ENCODE measurements at places on chromosomes 16 and 17.

- no peak for DNase-seq
Observed at GRCh38 chr16:9602189-9602588, 510.7 kb downstream of the HAPSTR1 start.

DNA sequence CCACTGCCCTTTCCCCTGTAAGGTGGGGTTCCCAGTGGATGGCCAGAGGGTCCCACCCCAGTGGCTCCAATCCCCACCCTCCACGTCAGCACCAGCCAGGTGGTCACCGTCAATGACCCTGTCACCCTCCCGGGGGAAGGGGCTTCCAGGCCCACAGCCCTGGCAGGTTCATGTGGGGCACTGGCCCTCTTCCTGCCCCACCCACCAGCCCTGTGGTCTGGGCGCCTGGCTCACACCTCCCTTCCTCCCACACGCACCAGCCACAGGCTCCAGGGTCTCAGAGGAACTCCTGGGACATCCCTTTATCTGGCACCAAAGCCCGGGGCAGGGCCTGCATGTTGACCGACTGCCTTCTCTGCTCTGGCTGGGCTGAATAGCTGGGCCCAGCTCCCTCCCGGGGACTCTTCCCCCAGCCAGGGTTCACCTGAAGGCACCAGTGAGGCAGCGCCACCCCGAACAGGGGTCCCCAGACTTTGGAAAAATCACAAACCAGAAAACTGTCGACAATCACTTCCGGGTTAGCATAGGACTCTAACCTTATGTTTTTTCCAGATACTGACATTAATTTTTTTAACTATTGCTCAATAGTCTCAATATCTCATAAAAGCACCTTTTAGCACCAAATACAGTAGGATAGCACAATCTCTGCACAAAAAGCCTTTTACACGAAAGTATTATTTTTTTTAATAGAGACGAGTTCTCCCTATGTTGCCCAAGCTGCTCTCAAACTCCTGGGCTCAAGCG, 21.9 kb upstream of the ZC3H18 start:
- DNase-seq: no peak

DNA sequence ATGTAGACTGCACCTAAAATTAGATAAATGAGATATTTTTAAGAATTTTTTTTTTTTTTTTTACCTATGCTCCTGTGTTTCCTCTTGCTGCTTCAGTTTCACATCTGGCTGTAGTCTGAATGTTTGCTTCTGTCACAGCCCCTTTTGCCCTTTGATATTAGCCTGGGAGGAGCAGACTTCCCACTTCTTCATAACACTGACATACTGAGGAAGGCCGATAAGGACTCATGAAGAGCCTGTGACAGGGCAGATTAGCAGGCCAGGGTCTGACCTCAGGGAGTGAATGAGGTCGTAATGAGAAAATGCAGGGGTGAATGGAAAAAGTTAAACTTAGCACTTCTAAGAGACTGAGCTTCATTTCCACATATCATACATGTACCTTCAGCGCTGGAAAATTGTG, at the start of gene SLFN14:
Gene SLFN14 (minus strand): TSS at position 117 of the 400 bp plus-strand sequence. CDS start 2,757 bp downstream, outside the sequence.
- no peak for DNase-seq

- DNase-seq: no peak
Observed at GRCh38 chr17:7557775-7558543, 591 bp upstream of the TNFSF13 start.

- no peak for DNase-seq
Observed at GRCh38 chr17:3771140-3771539, 29.8 kb downstream of the ITGAE start.

DNA sequence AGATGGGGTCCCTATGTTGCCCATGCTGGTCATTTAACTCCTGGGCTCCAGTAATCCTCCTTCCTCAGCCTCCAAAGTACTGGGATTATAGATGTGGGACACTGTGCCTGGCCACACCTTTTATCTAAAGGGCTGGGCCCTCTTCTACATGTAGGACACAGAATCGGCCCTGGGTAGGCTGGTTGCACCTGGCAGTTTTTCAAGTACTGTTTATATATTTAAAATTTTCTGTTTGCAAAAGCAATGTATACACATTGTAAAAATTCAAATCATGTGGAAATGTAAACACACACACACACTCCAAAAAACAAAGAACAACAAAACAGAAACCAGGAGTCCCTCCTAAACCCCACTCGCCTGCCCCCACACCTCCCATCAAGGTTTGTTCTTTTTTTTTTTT, 28.1 kb upstream of the SIAH1 start:
- DNase-seq: no peak

- DNase-seq: no peak
Observed at GRCh38 chr16:88568710-88569613, 1.2 kb upstream of the ZC3H18 start.

DNA sequence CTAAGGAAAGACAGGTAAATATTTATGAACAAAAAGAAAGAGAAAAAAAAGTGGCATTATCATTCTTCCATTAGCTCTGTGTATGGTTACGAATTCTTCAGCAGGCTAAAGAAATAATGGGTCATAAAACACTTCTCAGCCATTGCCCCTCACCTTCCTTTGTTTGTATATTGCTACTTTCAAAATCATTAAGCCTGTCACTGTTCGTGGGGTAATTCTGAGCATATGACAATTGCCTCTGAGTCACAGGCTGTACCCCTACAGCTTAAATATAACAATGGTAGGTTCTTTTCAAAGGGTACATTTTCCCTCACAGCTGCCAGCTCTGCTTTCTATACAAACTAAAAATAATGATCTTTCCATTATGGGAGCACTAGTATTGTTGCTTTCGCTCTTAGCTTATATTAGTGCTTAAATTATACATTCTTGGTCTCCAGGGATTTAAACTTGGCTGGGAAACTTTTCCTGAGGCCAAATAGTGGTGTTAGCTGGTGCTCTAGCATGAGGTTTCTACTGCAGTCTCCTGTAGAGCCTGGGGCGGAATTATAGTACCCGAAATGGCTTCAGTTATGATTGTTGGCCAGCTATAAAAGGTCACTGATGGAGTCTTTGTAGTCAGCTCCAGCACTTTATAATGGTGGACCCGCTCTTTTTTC, 74.7 kb upstream of the CDH11 start:
- no peak for DNase-seq

DNA sequence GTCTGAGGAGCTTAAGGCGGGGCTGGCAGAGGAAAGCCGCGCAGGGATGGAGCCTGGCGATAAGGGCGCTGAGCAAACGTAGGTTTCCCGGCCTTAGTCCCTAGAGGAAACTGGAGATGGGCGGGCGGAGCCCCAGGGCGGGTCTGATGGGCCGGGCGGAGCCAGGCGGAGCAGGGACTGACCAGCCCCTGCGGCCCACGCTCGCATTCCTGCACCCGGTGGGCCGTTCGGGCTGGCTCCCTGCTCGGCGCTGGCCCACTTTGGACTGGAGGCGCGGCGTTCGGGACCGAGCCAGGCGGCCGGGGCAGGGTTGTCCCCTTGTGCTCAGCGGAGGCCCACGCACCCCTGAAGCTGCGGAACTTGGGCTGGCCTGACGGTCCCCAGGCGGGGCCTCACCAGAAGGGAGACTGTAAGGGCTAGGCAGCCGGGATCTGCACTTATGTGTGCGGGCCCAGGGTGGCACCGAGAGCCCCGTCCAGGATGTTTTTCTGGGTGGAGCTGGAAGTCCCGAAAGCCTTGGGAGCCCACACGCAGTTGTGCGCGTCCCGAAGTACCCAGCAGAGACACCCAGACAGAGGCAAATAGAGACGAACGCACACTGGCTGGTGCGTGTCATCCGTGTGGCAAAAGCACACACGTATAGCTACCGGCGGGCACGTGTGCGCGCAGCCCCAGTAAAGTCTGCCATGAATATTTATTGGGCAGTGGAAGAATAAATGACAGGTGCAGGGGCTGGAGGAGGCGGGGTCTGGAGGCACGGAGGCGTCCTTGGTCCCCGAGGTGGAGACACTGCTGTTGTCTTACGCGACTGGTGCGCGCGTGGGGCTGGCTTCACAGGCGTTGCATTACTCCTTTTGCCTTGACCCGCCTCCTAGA, 1.4 kb downstream of the PYDC1 start:
- no peak for DNase-seq

DNA sequence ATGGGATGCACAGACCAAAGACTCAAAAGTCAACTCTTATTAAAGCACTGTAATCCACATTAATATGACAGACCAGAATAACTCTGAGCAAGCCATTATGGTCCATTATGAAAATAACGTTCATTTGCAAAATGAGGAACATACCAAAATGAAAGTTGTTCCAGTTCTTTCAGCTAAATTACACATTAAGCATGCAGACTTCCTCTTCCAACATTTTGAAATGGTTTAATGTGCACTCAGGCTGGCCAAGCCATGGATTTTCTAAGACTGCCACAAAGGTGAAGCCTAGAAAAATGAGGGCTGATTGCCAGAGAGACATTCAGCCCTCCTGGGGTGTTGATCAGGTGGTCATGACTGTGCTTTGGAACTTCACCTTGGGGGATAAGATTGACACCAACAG, 56.7 kb upstream of the NOG start:
- no peak for DNase-seq

DNA sequence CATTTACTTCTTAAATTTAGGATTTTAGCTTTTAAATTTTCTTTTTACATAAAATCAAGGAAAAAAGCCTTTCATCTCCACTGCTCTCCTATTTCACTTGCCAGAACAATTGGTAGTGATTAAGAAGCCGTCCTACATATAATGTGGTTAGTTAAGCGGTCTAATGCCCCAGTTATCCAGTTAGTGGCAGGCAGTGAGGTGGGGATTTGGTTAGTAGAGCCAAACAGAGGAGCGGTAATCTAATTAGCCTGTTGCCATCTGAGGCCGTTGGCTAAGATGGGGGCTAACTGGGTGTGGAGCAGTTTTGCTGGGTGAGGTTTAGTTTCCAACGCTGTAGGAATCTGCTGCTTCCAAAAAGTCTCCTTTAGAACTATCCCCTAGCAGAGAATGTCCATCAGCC, 22.4 kb downstream of the SNX11 start:
- DNase-seq: no peak

DNA sequence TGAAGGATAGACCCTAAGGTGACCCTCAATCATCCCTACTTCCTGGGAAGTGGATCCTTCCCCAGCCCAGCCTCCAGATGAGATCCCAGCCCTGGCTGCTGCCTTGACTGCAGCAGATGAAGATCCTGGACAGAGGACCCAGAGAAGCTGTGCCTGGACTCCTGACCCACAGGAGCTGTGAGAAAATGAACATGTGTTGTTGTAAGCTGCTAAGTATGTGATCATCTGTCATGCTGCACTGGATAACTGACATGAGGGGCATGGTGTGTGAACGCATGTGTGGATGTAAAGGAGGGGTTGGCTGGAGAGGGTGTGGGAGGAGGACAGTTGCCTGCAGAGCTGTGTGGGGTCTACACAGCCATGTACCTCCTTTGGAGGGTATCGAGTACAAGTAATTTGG, 69.3 kb downstream of the SLC5A11 start:
- no peak for DNase-seq

DNA sequence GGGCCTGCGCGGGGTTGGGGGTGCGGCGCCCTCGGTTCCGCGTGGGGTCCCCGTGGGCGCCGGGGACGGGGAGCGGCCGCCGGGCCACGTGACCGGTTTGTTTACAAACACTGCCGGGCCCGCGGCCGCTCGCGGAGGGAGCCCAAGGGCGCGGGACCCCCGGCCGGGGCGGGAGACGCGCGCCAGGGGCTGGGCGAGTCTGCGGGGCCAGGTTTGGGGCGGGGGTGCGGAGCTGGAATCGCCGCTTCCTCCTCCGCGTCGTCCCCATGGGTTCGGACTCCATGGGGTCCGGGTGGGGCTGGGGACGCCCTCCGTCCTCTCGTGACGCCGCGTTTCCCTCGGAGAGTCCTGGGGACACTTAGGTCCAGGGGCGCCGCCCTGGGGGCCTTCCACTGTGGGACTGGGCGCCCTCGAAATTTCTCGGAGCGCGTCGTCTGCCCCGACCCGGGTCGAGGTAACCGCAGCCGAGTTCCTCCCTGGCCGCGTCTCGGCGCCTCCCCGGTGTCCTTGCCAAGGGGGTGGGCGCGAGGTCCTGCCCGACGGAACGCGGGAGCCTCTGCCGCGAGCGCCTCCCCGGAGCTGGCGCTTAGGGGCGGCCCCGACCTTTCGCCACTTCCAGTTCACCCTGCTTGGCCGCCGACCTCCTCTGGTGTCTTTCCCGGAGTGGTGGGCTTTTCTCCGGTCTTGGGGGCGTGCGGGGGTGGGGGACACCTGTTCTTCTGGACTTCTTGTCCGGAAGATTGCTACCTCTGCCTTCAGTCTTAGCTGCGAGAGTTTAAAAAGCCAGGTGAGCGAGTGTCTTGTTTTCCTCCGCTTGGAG, 684 bp downstream of the YPEL2 start:
- DNase-seq: no peak

- DNase-seq: no peak
Observed at GRCh38 chr17:6101706-6102105, 31.5 kb downstream of the WSCD1 start.

GRCh38 chr16:82187829-82188228, 17.8 kb upstream of the MPHOSPH6 start:
- DNase-seq: peak; percentile 7

GRCh38 chr17:58291246-58291645, 10.5 kb upstream of the MPO start:
- DNase-seq: no peak

DNA sequence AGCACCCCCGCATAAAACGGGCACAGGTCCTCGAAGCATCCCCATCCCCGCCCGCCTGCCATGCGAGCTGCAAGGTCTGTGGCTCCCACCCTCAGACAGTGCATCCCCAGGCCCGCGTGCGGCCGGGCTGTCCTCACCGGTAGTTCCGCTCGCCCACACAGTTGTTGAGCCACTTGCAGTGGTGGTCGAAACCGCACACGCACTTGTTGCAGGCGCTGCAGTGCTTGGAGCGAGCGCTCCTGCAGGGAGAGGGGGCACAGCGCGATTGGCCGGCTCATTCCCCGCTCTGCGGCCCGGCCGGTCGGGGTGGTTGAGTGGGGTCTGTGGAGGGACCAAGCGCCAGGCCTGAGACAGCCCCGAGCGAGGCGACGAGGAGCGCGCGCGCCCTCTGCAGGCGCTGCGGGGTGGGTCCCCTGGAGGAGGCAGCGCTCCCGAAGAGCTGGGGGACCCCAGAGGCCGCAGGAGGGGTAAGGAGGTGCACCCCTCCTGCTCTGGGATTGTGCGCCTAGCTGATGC, 6.0 kb upstream of the TPPP3 start:
- no peak for DNase-seq

- no peak for DNase-seq
Observed at GRCh38 chr16:23114131-23114904, 34.9 kb downstream of the USP31 start.

DNA sequence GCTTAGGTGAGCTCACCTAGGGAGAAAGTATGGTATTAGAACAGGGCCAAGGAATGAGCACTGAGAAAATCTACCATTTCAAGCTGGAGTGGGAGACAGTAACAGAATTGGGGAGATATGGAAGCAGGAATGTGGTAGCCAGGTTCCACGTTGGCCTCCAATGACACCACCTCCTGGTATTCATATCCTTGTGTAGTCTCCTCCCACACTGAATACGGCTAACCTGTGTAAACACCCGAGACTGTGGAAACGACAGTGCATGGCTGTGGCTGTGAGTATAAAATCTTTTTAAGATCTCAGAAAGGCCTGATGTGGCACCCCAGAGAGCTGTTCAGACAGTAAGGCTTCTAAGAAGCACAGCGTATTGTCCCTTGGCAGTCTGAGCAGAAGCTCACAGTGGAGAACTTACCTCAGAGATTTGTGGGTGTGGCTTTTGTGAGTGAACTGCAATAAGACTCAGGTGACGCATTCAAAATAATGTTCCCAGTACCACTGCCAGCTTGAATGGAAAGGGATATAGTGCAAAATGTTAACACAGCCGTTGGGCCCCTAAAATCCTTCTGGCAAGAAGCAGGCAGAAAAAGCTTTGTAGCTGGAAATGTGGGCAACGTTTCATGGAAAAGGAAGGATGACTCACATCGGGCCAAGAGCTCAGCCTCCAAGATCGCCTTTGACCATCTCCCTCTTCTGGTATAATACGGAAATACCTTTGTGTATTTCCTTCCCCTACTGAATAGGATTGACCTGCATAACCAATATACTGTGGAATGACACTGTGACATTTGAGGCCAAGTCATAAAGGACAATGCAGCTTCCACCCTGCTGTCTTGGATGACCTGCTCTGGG, 14.4 kb downstream of the SDR42E1 start:
- no peak for DNase-seq

Measured in T-helper 1 cell (primary cell).